ENCODE measurements at places on chromosomes 3 and 15.
A peak's percentile ranks its signal among the peaks of the same experiment; 100 is the strongest.

DNA sequence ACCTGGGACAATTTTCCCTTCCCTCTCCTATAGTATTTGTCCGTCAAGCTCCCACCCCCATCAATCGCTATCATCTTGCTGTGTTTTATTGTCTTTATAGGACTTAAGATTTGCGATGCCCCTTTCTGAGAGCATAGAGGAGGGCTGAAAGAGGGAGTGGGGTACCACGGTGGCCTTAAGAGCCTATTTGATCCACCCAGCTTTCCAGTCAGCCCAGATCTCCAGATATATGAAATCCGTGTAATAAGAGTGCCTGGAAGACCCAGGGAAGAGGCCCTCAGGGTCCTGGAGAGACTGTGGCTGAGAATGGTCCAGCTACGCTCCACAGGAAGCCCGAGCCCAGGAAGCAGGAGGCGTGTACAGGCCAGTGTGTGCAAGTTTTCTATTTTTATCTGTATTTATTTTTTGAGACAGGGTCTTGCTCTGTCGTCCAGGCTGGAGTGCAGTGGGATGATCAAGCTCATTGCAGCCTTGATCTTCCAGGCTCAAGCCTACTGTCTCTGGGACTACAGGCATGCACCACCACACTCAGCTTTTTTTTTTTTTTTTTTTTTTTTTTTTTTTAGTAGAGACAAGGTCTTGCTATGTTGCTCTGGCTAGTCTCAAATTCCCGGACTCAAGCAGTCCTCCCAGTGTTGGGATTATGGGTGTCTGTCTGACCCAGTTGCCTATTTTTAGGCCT lies 964 bp upstream of the NCKIPSD start:
- no peak overlapping the region for H3K27ac ChIP-seq
- H3K36me3 ChIP-seq, result peaks cover 47% of the 10 kb centered on the region
- DNase-seq, result no peak
- H3K4me1 ChIP-seq, result peaks cover 4% of the 10 kb centered on the region
- H3K4me3 ChIP-seq, result peak overlapping the region; percentile 93

DNA sequence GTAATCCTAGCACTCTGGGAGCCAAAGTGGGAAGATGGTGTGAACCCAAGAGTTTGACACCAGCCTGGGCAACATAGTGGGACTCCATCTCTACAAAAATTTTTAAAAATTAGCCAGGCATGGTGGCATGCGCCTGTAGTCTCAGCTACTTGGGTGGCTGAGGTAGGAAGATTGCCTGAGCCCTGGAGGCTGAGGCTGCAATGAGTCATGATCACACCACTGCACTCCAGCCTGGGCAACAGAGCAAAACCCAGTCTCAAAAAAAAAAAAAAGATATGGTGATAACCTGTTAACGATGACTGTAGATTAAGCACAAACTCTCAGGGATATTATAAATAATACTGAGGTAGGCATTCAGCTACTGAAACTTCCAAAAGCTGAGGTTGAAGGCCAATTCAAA lies 107.5 kb downstream of the SLC49A4 start:
- DNase-seq, result no peak
- H3K36me3 ChIP-seq, result no peaks in the 10 kb centered on the region
- no peak overlapping the region for H3K4me3 ChIP-seq
- H3K27me3 ChIP-seq, result no peaks in the 10 kb centered on the region
- H3K4me1 ChIP-seq, result no peaks in the 10 kb centered on the region
- H3K27ac ChIP-seq, result no peak overlapping the region

- H3K27me3 ChIP-seq, result no peaks in the 10 kb centered on the region
- DNase-seq, result no peak
- no peaks in the 10 kb centered on the region for H3K4me1 ChIP-seq
Observed at GRCh38 chr15:85141726-85142125, 160.1 kb downstream of the PDE8A start.

DNA sequence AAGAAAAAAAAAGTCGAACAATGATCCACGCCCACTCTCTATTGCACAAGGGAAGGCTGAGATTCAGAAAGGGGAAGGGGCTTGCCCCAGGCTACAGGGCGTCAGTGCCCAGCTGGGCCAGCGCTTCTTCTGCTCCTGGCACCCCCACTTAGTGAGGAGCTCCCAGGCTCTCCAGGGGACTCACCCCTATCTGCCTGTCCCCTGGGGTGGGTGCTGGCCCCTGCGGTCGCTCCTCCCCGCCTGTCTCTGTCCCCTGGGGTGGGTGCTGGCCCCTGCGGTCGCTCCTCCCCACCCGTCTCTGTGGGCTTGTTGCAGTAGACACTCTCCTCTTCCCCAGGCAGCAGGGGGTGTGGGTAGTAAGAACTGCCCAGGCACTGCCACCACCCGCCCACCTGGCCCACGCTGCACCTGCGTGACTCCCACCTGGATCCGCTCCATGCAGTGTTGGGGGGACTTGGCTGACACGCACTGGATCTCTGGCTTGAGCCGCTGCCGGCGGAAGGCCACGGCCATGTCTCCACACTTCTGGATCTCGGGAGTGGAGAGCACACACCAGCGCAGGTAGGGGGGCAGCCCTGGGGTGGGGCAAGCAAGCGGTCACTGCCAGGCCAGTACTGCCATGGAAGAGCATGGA lies 14.6 kb downstream of the MELTF start:
- H3K4me3 ChIP-seq, result no peak overlapping the region
- DNase-seq, result no peak
- H3K36me3 ChIP-seq, result no peaks in the 10 kb centered on the region
- no peak overlapping the region for H3K27ac ChIP-seq
- H3K27me3 ChIP-seq, result no peaks in the 10 kb centered on the region
